ENCODE measurements at places on chromosomes 1 and 21.

GRCh38 chr1:212638492-212639151 lies 30.1 kb downstream of the ATF3 start:
- no peak for DNase-seq

DNA sequence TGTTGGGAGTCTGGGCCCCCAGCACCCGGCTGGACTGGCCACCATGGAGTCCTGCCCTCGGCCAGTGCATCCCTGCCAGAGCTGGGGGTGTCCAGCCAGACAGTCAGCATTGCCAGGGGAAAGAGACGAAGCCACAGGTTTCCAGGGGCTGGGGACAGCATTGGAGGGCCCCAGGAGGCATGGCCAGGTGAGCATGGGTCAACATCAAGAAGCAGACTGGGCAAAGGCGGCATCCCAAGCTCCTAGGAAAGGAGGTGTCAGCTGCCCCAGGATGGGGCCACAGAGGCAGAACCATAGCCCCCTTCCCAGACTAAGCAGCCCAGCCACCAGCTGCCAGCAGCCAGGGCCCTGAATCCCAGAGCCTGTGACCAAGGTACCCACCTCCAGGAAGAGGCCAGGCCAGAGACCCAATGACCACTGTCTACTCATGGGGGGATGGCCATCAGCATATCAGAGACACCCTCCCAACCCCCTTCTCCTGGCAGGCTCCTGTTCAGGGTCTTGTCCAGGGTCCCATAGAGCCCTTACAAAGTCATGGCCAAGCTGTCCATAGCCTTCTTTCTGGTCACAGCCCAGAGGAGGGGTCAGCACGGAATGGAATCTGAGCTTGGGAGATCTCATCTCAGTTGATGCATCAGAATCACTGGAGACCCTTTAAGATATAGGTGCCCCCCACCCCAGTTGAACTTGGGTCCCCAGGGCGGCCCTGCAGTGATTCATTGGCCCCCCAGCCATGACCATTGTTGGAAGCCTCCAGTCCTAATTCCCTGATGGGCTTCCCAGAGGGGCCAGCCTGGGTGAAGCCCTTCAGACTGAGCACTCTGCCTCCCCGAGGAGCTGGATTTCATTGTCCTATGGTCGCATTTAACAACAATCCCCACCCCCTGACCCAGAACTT lies 32.5 kb downstream of the WNT3A start:
- no peak for DNase-seq

DNA sequence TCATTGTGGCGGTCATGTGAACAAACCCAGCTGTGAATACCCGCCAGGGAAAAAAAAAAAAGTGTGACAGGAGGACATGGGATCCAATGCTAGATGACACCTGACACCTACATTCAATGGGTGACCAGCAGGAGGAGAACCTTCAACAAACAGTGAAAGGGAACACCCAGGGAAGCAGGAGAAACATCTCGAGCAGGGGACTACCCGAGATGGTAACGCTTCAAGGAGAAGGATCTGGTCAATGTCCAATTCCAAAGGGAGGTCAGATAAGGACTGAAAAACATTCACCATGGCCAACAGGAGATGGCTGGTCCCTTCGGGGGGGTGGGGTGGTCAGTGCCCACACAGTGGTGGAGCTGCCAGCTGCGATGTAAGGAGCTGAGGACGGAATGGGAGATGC lies 46.3 kb downstream of the PTPN14 start:
- no peak for DNase-seq

DNA sequence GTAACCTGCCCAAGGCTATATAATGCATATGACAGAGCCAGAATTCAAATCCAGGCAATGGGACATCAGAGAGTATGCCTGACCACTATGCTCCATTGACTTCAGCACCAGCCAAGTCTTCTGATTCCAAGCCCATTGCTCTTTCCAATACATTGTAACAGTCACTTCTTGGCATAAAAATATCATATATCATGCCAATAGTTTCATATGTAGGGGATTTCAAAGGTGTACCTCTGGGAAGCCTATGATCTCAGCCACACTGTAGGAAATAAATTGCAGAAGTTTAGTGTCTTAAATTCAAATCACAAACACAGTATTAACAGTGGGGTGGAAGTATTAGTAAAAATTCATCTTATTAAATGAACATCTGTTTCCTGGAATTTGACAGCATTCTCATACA lies 30.0 kb upstream of the ROR1 start:
- DNase-seq: no peak

GRCh38 chr1:88188038-88188437 lies 496.0 kb upstream of the PKN2 start:
- DNase-seq: no peak

- no peak for DNase-seq
Measured at GRCh38 chr1:110760321-110760720, 85.6 kb upstream of the KCNA3 start.

DNA sequence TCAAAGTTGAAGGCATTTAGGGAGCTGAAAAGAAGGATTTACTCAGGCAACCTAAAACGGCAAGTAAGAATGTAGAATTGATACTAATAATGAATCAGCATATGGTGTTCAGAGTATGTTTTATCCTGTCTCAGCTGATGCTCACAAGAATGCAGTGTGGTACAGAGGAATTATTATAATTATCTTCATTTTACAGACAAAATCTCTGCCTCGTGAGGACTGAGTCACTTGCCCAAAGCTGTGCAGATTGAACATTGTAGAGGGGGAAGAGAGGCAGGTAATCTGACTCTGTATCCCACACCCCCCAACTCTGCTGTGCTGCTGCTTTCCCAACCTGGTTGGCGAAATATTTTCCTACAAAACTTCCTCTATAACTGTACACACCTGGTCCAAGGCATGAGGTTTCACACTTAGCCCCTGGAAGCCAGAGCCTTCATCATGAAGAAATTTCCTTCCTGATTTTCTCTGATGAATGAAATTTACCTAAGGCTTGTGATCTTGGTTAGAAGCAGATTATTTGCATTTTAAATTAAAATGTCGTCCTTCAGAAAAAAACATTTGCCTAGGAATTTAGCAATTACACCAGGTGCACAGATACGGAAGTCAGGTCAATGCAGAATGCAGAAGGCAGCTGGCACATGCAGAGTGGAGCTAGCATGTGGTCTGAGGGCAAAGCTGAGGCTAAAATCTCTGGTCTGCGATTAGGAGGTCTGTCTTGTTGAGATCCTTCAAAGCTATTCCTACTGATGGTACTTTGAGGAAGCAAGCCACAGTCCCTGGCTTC lies 52.8 kb downstream of the DPT start:
- no peak for DNase-seq

DNA sequence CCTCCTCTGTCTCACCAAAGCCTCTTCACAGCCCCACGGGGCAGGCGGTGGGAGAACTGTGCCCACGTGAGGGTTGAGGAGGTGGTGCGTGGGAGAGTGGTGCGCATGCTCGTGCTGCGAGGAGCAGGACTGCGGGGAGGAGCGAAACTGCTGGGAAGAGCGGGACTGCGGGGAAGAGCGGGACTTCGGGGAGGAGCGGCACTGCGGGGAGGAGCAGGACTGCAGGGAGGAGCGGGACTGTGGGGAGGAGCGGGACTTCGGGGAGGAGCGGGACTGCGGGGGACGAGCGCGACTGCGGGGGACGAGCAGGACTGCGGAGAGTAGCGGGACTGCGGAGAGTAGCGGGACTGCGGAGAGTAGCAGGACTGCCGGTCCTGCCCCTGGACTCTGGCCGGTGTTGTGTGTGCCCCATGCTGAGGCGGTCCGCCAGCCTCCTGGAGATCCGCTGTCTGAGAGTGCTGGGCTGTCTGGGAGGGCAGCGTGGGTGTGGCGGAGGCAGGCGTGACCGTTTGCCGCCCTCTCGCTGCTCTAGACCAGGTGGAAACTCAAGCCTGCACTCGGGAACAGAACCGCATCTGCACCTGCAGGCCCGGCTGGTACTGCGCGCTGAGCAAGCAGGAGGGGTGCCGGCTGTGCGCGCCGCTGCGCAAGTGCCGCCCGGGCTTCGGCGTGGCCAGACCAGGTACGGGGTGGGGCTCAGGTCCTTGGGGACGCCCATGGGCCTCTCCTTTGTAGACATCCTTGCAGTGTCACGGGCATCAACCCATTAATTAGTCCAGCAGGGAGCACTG lies 24.6 kb downstream of the TNFRSF1B start:
- DNase-seq: no peak

GRCh38 chr1:68340951-68341350 lies 108.6 kb upstream of the WLS start:
- no peak for DNase-seq

GRCh38 chr1:240170266-240170665 lies 78.6 kb downstream of the FMN2 start:
- DNase-seq: no peak

Measured in AML-193 (cell line).